ENCODE measurements at places on chromosomes 4 and X.

DNA sequence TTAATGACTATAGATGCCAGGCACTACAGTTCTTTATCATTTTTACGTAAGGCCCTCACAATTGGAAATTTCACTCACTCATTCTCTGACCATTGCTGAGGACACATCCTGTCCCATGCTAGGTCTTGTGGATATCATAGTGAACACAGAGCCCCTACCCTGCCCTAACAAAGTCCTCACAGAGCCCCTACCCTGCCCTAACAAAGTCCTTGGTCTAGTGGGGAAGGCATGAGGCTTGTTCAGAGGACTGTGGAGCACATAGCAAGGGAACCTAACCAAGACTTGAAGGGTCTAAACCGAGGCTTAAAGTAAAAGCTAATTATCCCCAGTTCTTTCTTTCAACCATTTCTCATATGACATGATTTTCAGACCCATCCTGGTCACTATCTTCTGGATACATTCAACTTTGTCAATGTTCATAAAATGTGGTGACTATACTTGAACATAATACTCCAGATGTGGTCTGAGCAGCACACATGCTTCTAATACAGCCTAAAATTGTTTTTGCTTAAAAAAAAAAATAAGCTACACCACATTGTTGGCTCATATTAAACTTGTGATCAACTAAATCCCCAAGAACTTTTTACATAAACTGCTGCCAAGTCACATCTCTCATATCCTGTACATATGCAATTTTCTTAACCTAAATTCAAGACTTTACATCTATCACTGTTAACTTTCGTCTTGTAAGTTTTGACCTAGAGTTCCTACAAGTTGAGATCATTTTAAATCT lies 77.0 kb downstream of the GPC3 start:
- no peak for DNase-seq

GRCh38 chr4:32789026-32789608 lies 2068.9 kb downstream of the PCDH7 start:
- DNase-seq, result no peak

- no peak for DNase-seq
Observed at GRCh38 chrX:97704881-97705280, 821.2 kb downstream of the RPA4 start.

GRCh38 chrX:100615005-100615404 lies 21.6 kb downstream of the TSPAN6 start:
- no peak for DNase-seq

- DNase-seq, result peak; percentile 42
Observed at GRCh38 chr4:8205241-8205707, 6.2 kb downstream of the SH3TC1 start.

- no peak for DNase-seq
Observed at GRCh38 chr4:61783050-61783449, 582.9 kb downstream of the ADGRL3 start.

DNA sequence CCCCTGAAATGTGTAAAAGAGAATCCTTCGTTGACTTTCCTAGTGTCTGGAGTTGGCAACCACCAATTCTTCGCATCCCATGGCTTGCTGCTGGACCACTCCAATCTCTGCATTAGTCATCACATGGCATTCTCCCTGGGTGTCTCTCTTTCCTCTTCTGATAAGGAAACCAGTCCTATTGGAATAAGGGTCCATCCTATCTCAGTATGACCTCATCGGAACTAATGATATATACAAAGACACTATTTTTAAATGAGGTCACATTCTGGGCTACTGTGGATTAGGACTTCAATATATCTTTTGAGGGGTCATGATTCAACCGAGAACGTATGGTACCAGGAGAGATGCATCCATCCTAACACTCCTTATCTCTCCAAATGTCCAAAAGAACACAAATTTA lies 259.1 kb upstream of the CPEB2 start:
- no peak for DNase-seq

GRCh38 chrX:124325732-124326131 lies 6.7 kb upstream of the TEX13D start:
- DNase-seq, result no peak

DNA sequence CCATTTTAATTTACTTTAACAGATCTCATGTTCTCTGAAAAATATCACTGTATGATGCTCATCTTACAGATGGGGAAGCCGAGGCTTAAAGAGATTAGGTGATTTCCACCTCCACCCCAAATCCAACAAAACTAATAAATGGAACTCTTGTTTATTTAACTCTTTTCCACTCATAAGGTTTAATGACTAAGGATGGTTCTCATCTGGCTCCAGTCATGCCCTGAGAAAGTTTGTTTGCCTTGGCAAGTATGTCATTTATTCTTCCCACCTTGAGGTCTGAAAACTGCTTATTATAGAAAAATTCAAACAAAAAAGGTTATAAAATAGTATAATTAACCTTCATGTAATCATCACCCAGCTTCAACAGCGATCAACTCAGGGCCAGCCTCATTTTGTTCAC lies 56.3 kb downstream of the PPEF2 start:
- DNase-seq, result no peak

- no peak for DNase-seq
Observed at GRCh38 chr4:185708348-185708747, 103.6 kb downstream of the SORBS2 start.

- no peak for DNase-seq
Observed at GRCh38 chrX:133627673-133628072, 212.4 kb upstream of the GPC4 start.

DNA sequence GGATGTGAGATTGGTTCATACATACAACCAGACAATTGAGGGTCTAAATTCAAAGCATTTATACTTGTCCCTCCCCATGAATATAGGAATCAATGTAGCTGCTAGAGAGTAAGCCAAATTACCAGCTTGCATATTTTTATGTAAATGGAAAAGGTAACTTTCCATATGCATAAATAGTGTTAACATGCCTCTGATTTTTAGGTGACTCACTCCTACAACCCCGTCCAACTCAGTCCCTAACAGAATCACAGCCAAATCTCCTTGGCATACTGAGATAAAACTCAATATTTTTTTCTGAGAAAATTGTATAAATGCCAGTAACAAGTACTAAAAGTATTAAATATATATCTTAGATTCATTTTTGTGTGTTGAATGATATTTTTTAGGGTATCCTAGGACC lies 67.2 kb downstream of the INPP4B start:
- DNase-seq, result no peak

DNA sequence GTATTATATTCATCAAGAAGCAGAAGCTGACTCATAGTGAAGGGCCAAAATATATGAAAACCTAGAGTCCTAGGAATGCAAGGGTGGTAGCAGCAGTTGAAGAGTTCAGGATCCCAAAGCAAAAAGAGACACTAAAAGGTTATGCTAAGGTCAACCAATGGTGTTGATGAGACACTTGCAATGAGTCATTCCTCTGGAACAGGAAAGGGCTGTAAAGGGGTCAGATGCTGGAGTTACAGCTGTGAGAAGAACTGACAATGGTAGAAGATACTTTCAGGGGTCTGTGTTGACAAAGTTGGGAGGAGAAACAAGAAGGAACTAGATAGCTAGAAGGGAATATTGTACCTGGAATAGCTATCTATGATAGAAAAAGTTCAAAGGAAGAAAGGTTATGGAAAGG lies 47.5 kb downstream of the ZGRF1 start:
- no peak for DNase-seq

GRCh38 chrX:50180073-50180940 lies 20.5 kb downstream of the AKAP4 start:
- no peak for DNase-seq

- no peak for DNase-seq
Observed at GRCh38 chr4:121011780-121012340, 60.5 kb downstream of the NDNF start.

DNA sequence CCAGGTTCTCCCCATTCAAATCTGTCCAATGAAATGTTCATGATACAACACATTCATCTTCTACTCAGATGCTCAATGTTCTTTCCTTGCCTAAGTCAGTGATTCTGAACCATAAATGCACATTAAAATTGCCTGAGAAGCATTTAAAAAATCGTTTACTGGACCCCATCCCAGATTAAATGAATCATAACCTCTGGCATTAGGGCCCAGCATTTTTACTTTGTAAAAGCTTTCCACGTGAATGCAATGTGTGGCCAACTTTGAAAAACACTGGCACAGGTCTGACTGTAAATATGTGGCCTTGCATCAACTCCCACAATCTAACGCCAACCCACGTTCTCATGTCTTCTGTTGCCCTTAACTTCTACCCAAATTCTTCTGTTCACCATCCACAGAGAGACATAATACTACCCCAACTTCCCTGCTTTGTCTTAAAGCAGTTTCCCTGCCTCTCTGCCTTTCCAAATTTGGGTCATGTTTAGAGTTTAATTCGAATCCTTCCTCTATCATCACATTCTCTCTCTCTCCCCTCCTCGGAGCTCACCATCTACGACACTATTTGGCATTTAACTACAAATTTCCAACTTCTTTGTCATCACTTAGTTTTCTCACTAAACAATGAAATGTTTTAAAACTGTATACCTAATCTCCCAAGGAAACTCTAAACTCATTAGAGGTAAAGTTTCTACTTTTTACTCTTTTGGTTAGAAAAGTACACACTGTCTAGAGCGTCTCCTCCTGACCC lies 78.7 kb downstream of the PRKG2 start:
- DNase-seq, result no peak

DNA sequence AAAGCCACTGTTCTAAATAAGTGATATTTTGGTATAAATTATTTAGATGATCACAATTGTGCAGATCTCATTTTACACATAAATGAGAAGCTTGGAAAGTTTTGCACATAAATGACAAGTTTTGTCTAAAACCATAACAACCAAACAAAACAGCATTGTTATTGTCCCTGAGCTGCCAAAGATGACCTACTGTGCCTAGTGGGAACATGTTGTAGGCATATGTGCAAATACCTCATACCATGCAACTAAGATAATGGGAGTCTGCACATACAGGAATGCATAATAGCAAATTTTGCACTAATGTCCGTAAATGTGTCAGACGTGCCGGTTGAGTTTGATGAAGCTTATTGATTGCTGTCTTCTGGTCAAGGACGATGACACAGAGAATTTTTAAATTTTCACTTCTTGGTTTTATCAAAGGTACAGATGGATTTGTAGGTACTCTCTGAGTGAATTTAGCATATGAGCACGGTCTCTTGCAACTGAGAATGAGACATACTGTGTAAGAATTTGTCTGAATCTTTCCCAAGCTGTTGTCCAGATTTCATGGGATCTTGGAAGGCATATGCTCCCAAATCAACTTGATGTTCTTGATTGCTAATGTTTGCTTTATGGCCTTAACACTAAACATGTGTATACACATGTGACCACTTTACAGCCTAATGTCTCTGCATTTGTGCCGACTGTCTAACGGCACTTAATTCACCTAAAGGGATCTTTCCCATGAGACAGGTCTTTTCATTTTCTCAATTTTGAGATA lies 1133.5 kb downstream of the FAT4 start:
- no peak for DNase-seq

DNA sequence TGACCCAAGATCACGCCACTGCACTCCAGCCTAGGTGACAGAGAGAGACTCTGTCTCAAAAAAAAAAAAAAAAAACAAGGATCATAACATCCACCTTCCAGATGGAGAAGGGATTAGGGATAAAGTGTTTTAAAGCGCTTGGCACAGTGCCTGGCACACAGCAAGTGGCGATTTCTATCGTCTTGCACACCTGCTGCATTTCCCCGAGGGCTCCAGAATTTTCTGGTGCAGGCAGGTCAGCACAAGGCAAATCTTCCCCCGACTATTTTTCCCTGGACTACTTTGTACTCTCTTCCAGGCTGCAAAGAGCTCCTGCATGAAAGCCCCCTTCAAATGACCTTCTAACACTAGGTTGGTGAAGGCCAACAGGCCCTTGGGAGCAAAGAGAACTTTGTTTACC lies 57.3 kb downstream of the APBB2 start:
- no peak for DNase-seq

DNA sequence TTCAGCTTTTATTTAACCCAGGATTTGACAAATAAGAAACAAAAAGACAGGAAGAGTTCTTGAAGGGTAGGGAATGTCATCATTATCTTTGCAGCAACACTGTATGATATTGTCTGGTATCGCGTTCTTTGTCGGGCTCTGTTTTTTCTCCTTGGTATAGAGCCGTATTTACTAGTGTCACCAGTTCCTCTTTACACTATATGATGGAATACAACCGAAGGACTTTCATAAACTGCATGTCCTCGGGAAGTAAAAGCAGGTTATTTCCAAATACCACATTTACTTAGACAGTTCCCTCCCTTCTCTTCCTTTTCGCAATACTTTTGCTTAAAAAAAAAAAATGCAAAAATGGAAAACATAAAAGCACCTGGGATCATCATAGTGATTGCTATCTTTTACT lies 96.6 kb upstream of the IL13RA1 start:
- no peak for DNase-seq

DNA sequence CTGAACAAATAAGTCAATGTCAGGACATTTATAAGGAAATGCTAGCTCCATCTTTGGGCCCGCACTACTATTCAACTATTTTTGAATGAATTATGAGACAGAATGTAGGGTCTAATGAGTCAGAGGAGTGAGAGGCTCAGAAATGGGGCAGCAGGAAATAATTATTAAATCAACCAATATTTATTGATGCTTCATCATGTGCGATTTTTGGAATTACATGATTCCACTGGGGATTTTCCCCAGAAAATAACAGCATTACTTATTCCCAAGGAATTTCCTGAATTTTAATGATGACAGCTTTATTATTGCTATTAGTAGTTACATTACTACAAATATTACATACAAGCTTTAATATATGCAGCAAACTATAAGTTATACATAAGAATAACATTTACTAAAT lies 49.3 kb upstream of the PHF8 start:
- no peak for DNase-seq

DNA sequence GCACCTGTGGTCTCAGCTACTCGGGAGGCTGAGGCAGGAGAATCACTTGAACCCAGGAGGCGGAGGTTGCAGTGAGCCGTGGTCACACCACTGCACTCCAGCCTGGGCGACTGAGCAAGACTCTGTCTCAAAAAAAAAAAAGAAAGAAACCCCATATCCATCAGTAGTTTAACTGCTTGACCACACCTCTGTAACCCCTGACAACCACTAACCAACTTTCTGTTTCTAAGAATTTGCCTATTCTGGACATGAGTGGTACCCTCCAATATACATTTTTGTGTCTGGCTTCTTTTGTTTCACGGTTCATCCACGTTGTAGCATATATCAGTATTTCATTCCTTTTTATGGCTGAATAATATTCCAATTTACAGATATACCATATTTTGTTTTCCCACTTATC lies 9.1 kb downstream of the PPAT start:
- no peak for DNase-seq

GRCh38 chr4:4730249-4730648 lies 129.2 kb upstream of the MSX1 start:
- DNase-seq, result no peak

Measured in CD4-positive, alpha-beta T cell treated with Interleukin-15 for 1 hour (primary cell).